ENCODE measurements at places on chromosomes 5 and 9.

- DNase-seq = no peak
Observed at GRCh38 chr5:53552561-53552960, 7.9 kb upstream of the NDUFS4 start.

GRCh38 chr5:102889033-102889432 lies 133.9 kb downstream of the PAM start:
- DNase-seq = no peak

GRCh38 chr5:62256161-62257019 lies 49.6 kb upstream of the KIF2A start:
- peak; percentile 12 for DNase-seq

DNA sequence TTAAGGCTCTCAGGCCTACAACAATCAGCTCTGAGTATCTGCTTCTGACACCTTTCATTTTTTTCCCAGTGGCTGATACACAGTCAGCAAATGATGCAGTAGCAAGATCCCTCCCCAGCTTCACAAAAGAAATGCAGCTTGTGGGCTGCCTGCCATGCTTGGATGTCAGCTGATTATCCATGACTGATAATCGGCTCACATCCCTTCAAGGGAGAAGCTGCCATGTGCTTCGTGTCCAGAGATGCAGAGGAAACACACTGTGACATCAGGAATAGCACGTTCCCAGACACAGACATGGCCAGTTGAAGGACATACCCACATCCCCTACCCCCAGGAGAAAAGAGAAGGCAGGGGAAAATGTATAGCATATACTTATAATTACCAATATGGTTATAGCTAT lies 27.9 kb downstream of the TMEM215 start:
- no peak for DNase-seq

GRCh38 chr5:5313101-5313635 lies 109.3 kb upstream of the ICE1 start:
- DNase-seq = no peak

DNA sequence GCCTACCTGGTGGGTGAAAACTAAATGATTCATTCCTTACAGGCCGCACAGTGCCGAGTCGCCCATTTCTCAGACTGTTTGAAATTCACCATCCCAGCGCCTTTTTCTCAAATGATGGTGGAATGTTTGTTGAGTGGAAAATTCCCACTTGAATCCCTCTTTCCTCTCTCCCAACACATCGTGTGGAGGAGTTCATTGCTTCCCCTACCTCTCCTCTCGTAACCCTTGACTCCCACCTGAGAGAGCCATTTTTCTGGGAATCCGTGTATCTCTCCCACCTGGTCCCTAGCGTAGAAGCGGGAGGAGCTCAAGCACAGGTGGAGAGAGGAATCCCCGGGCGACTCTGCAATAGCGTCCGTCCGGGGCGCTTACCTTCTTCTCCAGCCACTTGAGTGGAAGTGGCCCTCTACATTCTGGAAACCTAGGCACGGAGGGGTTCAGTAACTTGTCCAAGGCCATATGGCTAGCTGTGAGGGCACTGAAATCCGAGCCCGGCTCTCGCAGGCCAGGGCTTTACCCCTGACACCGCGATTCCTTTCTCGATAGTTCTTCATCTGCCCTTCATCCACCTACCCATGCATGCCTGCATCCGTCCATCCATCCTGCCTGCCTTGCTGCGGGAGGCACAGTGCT lies 683 bp downstream of the OSMR start:
- no peak for DNase-seq

- DNase-seq = no peak
Observed at GRCh38 chr9:91814201-91814600, 135.8 kb downstream of the ROR2 start.

DNA sequence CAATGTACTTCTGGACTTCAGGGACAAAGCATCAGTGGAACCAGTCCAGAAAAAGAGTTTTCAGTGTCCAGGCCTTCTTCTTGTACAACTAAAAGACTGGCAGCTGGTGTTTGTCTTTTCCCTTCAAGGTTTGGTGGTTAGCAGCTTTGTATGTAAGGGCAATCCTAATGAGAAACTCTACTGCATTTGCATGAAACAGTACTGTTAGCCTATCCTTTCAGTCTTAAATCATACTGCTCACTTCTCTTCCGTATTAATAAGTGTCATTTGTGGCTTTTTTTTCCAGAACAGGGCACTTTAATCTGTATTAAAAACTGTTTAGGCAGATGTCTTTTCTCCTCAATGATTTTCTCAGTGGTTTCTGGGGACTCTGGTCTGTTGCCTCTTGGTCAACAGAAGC lies 48.9 kb downstream of the FAM174A start:
- DNase-seq = no peak

GRCh38 chr5:9350301-9350797 lies 195.5 kb downstream of the SEMA5A start:
- no peak for DNase-seq

- DNase-seq = no peak
Observed at GRCh38 chr5:6338135-6338534, 40.2 kb downstream of the MED10 start.

- DNase-seq = no peak
Observed at GRCh38 chr5:135269199-135269598, 129.8 kb downstream of the MACROH2A1 start.

DNA sequence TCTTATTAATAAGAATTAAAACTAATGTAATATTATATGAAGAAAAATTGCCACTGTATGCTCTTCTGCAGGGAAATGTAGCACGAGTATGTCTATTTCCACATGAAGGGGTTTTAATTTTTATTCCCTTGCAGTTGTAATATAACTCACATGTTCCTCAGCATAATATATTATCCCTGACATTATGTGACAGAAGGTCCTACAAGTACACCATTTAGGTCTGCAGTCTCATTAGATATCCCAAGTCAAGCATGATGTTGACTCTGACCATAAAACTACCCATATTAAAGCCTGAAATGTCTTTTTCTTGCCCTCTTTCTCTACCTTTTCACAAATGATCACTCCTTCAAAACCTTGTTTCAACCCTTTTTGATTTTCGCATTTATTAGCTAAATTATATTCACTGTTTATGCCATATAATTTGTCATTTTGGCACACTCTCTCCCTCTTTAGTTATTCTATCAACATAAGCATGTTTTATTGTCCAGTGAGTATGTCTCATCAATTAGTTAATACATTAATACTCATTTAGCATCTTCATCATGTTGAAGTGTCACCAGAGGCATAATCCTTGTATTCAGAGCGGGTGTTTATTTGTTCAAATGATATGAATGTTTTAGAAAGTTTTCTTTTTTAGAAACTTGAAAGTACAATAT lies 532.8 kb downstream of the MAT2B start:
- DNase-seq = no peak

DNA sequence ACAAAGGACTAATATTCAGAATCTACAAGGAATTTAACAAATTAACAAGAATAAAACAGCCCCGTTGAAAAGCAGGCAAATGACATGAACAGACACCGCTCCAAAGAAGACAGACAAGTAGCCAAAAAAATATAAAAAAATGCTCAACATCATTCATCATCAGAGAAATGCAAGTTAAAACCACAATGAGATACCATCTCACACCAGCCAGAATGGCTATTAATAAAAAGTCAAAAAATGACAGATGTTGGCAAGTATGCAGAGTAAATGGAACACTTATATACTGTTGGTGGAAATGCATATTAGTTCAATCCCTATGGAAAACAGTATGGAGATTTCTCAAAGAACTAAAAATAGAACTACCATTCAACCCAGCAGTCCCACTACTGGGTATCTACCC lies 302.7 kb upstream of the RGMB start:
- no peak for DNase-seq

DNA sequence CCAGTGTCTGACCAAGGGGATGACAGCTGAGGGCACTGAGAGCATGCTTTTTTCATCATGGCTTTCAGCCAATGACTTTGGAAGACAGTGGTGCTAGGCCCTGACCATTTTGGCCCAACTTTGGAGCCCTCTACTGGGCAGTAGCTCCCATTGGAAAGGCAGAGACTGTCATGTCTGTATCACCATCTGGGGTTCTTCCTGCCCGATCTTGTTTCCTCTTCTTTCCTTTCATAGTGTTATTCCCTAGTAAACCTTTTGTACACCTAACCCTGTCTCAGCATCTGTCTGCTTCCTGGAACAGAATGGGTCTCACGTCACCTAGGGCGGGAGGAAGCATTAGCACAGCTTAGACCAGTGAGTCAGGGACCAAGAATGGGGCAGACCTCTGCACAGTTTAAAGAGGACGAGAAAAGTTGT lies 97.4 kb upstream of the MAST4 start:
- DNase-seq = peak; percentile 7

GRCh38 chr9:5575000-5575399 lies 53.9 kb upstream of the RIC1 start:
- peak; percentile 9 for DNase-seq

- peak; percentile 35 for DNase-seq
Observed at GRCh38 chr5:37825334-37825915, 14.4 kb downstream of the GDNF start.

- DNase-seq = no peak
Observed at GRCh38 chr5:138334867-138335447, 3.1 kb upstream of the FAM53C start.

DNA sequence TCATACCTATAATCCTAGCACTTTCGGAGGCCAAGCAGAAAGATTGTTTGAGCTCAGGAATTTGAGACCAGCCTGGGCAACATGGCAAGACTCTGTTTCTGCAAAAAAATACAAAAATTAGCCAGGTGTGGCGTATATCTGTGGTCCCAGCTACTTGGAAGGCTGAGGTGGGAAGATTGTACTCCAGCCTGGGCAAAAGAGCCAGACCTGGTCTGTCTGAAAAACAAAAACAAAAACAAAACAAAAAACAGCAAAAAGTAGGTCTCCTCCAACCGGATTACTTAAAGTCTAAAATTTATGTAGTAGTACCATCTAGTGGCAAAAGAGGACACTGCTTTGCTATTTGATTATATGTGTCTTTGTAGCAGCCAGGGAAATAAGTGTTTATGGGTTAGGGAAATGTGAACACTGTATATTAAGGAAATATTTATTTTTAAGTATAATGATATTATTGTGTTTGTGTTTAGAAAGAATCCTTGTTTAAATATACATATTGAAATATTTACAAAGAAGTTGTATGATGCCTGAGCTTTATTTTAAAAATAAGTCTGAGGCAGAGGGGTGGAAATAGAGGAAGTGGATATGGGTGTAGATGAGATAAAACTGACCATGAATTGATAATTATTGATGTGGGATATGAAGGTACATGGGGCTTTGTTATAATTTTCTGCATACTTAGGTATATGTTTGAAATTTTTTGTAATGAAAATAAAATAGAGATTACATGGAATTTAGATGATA lies 20.0 kb downstream of the APC start:
- peak; percentile 69 for DNase-seq

GRCh38 chr5:131693894-131694293 lies 58.9 kb upstream of the RAPGEF6 start:
- DNase-seq = no peak

DNA sequence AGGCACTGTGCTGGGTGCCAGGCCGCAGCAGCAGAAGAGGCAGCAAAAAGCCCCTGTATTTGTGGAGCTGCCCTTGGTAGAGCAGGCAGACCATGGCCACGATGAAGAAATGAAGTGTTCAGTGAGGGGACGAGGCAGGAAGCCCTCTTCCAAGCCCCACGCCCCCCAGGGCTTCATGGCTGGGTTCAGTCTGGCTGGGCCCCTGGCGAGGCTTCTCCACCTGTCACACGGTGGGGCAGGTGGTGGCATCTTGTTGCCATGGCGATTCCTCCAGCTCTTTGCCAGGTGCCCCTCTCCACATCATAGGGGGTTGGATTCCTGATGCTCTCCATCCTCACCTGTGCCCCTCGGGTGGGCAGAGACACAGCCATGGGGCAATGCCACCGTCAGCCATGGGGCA lies 21.5 kb downstream of the ADGRD2 start:
- DNase-seq = no peak

DNA sequence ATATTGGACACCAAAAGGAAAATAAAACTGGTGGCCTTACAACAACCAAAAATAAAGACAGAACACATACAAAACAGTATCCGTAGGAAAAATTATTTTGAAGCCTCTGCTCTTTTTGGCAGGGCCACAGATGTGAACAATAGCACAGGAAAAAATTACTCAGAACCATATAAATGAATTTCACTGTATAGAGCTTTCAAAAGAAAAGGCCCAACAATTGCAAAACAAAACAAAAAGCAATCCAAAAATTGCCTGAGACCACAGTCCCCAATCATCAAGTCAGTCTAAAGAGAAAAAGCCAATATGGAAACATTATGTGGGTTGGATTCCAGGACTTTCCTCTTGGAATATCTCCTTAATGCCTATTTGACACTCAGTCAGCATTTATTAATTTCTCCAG lies 243.8 kb downstream of the CEMIP2 start:
- no peak for DNase-seq

DNA sequence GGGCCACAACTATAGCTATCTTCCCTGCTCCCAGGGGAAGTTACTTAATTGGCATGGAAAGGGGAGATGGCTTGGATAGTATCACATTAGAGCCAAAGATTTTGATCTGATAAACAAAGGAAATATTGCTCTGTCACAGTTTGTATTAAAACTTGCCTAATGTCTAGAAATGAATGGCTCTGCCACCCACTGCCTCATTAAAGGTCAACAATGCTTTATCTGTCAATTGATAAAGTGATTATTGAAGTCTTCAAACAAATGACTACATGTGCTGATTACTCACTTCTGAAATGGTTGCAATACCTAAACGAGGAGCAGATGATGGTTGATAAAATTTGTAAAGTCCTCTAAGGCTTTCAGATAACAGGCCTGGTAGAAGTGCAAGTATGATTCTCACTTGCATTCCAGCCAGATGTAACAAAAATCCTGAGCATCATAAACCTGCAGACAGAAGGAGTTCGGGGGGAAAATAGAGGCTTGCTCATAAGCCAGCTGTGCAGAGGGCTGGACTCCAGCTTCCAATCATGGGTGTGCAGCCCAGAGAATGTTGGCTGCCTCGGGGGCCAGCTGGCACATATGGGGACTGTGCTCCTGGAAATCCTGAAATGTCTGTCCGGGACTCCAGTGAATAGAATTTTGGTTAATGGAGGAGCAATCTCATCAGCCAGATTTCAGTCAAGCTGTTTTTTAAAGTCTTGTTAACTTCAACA lies 200.5 kb upstream of the SLC27A6 start:
- no peak for DNase-seq

DNA sequence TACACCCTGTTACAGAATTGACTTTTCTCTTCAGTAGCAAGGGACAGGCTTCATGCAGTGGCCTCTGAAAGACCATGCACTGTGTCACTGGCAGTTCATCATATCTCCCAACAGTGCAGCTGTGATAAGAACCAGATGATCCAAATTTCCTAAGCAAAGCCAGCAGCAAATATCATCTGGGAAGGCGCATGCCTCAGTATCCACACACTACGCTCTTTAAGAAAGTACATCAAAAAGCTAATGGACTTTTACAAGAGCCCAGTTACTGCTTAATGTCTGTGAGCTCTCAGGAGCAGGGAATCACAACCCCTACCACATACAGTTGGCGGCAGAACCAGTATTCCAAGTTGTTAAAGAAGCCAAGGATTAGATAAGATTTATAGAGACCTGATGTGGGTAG lies 25.1 kb downstream of the ADAMTSL1 start:
- DNase-seq = no peak

- no peak for DNase-seq
Observed at GRCh38 chr9:91412941-91413340, 10.7 kb downstream of the NFIL3 start.

GRCh38 chr5:112640546-112640945 lies 97.1 kb upstream of the APC start:
- no peak for DNase-seq

GRCh38 chr9:68429631-68430030 lies 73.2 kb downstream of the PGM5 start:
- no peak for DNase-seq
